Activated T-helper 9 cell treated with anti-CD3 and anti-CD28 coated beads, Interleukin-2, amount 50 U/mL, for 16 hours (primary cell): ENCODE measurements at places on chromosomes 6 and 20.

- no peak for DNase-seq
Measured at GRCh38 chr20:63309261-63310071, 16.5 kb downstream of the COL20A1 start.

DNA sequence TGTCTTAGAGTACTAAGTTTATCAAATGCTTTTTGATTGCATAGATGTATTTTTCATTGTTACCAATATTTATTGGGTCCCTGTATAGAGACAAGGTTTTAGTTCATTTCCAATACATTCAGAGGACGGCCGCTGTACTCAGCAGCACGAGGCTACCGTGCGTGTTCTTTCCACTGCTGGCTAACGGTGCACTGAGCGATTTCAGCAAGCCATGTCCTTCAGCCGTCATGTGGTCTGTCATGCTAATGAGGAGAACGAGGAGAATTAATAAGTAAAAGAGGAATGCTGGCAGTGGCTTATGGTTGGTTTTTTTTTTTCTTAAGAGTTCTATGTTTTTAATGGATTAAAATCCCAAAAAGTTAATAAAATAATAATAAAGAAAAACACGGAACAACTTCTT, 253.6 kb downstream of the ARID1B start:
- no peak for DNase-seq

GRCh38 chr6:89828988-89829471, 650 bp upstream of the CASP8AP2 start:
- DNase-seq, result no peak

GRCh38 chr6:132693478-132693877, 20.4 kb downstream of the VNN1 start:
- DNase-seq, result no peak

GRCh38 chr6:74213995-74214394, 518.0 kb downstream of the CD109 start:
- no peak for DNase-seq

DNA sequence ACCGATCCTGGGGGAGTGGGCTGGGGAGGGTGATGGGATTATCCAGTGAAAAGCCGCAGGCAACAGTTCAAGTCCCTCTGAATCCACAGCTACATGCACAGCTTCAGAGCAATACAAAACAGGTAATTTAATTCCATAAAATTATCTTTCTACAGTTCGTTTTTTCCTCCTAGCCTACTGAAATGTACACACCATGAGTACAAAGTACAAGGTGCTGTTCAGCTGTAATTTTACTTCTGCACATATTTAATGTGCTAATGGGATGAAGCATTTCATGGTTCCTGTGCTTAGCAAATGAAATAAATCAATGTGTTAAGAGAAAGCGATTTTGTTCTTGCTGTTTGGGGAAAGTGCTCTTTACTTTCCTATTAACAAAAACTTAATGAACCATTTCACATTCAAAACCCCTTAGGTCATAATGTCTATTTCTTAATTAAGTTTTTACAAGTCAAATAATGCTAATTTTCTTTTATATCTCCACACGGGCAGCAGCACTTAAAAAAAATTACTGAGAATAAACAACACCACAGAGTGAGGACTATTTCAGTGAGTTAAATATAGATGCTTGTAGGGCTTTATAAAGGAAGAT, 71.8 kb downstream of the INSM1 start:
- no peak for DNase-seq

- DNase-seq, result no peak
Measured at GRCh38 chr6:79648328-79648727, 17.2 kb downstream of the SH3BGRL2 start.

DNA sequence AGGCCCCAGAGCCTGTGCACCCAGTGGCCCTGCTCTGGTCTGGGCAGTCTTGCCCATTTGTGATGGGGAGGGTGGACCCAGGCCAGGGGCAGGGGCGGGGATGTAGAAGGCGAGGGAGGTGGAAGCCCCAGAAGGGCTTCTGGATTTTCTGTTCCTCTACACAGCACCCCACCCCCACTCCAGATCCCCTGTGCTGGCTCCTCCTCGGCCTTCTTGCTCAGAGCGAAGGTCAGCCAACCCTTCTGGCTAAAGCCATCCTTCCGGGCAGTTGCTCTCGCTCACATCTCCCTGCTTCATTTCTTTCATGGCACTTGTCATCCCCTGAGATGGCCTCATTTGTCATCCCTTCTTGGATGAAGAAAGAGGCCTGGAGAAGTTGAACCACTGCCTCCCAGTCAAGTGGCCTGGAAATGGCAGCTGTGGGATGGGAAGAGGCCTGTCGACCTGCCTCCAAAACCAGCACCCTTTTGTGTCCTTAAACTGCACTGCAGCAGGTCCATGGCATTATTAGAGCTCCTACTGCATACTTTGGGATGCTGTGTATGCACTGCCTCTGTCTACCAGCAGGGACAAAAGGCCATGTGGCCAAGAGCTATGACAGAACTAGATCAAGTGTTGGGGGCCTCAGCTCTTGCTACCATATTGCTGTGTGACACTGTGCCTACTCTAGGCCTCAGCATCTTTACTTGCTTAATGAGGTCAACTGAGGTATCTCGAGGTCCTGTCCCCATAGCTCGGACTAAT, 19.9 kb downstream of the PEDS1 start:
- no peak for DNase-seq

DNA sequence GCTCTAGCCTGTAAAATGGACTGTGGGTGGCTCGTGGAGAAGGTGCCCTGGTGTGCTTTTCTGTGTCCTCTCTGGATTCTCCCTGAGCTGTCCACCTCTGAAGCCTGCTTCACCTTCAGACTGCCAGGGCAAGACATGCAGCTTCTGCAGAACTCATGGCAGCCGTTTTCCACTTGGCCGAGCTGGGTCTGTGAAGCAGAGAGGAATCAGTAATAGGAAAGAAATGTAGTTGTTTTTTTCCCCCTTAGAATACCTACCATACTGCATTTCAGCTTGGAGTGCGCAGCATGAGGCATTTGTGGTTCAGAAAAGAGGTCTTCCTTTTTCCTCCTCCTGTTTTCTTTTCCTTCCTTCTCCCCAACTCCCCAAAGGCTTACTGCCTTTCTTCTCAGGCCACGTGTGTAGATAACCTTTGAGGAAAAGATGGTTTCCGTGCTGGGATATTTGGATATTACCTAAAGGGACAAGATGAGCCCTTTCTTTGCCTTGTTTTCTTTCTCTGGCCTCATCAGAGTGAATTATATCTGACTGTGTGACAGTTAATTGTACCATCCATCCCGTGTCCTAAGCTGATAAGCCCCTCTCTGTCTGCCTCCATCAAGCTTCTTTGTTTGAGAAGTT, 39.4 kb downstream of the RREB1 start:
- DNase-seq, result no peak

GRCh38 chr6:109441069-109441816, 719 bp downstream of the SMPD2 start:
- DNase-seq, result peak; percentile 40

GRCh38 chr6:145241721-145242120, 493.6 kb downstream of the EPM2A start:
- no peak for DNase-seq

DNA sequence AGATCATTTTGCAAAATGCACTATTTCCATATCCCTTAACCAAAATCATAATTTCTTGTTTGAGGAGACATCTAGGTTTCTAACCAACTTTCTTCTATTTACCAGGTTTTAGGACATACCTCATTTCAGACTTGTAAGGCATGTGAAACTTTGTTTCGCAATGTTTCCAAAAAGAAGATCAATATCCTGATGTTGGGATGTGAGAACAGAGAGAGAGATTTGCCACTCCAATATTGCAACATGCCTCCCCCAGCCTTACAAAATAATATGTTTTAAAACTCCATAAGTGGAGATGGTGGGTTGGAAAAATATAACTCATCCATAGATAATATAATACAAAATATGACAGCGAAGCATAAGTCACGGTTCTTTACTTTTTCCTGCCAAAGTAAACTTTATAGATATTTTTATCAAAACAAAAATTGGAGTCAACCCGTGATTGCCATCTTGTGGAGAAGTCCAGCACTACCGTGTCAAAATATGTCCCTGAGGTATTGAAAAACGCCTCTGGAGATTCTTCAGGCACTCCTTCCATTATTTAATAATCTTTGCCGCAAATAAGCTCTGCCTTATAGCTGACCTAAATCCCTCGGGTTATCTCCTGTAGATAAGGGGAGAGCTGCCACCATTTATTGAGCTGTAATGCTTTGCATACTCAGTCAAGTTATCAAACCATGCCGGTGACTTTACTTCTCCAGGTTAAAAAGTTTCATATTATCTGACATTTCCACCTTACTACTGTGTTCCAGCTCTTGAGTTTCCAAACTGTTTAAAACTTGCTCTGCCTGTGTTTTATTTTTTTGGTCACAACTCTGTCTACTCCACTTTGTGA, 534.2 kb downstream of the HACE1 start:
- DNase-seq, result no peak

GRCh38 chr6:89180971-89181370, 35.1 kb downstream of the PM20D2 start:
- no peak for DNase-seq

DNA sequence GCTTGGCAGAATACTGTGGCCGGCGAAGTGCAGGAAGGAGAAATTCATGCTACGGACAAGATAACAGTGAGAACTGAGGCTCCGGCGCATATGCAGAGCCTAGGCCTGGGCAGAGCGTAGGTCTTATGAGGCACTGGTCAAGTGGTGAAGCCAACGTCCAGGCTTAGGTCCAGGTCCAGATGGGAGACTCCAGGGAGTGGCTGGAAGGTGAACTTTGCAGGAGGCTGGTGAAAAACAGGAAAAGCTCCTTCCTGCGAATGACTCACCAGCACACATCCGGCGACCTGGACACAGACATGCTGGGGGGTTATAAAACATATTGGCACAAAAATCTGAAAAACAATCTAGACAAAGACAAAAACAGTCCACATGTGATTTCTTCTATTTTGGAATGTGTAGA, 15.4 kb downstream of the C6orf141 start:
- DNase-seq, result no peak
